PC-9 (cell line): ENCODE measurements at places on chromosomes 1 and 21. TPM values are rescaled to one million over a fixed set of nuclear protein-coding genes. Genes with fewer than 3 reads are reported as not detected.

- peak; percentile 66 for DNase-seq
Measured at GRCh38 chr1:95084317-95085176, 11.8 kb upstream of the ALG14 start.

DNA sequence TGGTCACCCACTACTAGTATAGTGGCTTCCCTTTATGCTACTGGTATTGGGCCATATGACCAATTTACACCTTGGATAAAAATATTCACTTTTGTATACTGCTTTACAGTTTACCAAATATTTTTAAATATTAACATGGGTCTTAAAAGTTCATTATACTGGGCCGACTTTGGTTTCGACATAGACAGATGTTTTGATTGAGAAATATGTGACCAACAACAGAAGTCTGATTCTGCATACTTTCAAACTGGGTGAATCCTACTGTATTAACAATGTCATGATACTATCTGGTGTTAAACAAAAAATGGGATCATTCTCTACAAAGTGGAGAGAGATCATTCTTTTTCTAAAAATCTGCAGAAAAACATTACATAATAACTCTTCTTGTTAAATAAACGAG is 134.8 kb downstream of the AKT3 start:
- no peak for DNase-seq

DNA sequence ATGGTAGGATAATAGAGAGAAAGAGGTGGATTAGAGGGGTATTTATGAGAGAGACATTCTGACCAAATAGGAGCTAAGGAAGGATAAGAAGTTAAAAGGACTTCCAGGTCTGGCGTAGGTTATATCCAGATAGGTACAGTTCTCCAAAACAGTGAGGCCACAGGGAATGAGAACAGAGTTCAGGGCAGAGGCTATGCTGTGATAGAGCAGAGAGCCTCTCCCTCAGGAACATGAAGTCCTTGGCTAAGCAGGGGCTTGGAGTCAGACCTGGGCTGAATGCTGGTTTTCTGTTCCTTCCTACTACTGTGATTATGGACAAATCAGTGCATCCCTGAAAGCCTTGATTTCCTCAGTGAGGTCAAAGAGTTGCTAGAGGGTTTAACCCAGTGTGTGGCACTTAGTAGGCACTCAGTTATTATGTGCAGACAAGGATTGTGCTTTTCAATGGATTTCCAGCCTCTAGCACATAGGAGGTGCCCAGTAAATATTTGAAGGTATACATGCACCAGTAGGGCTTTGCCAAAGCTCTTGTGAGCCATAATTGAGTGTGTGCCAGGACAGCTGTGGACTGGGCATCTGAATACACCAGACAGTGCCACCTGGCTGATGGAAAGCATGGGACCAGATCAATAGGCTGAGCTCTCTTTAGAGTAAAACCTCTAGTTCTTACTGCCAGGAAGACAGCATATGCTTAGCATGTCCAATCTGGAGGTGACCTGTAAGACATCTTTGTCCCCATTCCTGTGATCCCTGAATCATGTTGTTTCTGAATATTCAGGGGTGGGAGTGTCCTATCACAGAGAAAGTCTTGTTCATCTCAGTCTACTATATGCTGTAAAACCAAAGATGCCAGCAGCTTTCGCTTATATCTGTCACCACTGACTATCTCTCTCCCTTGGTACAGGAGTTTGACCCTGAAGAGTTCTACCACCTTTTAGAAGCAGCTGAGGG is 111.1 kb downstream of the PIK3R3 start:
- no peak for DNase-seq

Gene C21orf58
- 28.9 and 30.7 TPM in 2 replicates for total RNA-seq

DNA sequence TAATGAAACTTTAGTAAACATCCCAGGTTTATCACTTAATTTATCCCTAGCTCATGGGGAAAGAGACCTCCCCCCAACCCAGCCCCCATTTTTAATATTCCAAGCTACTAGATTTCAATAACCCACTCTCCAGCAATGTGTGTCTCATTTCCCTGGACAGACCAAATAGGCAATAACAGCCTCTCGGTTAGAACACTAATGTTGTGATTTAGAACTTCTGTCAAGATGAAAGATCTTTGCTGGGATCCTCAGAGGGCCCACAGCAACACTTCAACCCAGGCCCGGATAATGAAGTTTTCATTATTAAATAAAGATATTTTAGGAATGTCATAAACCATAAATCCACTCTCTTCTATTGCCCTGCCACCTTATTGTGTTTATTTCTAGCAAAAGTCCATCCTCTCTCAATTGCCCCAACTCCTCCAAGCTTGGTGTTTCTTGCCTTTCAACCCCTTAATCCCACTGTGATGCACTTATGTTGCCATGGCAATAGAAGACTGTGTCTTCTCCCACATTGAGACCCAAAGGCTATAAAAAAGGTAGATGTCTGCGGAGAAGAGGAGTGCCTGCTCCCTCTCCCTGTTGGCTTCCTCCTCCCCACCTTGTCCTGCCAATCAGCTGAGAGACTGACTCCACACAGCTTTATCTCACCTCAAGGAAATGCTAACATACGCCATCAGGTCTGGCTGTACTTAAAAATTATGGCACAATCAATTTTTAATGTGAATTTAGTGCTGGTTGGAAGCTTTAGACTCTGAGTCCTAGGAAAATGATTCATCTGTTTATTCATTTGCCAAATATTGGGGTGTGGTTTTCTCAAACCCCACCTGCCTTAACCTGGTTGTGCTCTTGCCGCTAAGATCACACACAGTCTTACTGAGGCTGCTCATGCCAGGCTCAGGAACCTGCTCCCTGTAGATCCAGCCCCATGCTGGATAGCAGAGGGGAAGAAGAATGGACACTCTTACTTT is 258.3 kb upstream of the CAMK1G start:
- no peak for DNase-seq

Gene RAP1A
- 45.4 and 55.2 TPM in 2 replicates for total RNA-seq

- peak; percentile 33 for DNase-seq
Measured at GRCh38 chr1:27109103-27109822, 45.7 kb downstream of the SLC9A1 start.

Gene PBX1
- total RNA-seq = 44.5 and 57.7 TPM in 2 replicates

DNA sequence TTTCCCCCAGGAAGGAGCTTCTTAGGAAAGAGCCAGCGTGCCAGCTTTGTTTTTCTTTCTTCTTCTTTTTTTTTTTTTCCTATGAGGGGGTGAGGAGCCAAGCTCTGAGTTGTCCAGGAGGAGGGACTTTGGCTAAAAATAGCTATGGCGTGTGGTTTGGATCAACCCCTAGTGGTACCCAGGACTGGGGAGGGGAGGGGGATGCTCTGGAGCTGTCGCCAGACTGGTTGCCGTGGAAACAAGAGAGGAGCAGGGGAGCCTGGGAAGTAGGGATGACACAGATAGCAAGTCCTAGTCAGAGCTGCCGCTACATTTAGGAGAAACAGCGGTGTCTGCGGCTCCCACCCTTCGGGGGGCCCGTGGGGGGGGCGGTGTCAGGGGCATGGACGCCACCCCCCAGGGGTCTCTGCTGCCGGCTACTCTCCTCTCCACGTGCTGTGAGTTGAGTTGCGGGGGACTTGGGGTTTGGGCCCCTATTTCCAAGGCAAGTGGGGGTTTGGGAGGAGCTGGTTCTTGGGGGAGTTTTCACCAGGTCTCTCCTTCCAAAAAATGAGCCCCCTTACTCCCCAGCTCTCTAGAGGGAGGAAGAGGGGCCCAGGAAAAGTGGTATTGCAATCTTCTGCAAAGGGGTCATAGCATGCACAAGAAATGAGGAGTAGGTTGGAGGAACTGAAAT is at the start of gene KCNJ9:
TSS of gene KCNJ9 (plus strand) at position 278 of the 676 bp plus-strand sequence. CDS start 2,493 bp downstream, outside the sequence.
- DNase-seq = no peak

DNA sequence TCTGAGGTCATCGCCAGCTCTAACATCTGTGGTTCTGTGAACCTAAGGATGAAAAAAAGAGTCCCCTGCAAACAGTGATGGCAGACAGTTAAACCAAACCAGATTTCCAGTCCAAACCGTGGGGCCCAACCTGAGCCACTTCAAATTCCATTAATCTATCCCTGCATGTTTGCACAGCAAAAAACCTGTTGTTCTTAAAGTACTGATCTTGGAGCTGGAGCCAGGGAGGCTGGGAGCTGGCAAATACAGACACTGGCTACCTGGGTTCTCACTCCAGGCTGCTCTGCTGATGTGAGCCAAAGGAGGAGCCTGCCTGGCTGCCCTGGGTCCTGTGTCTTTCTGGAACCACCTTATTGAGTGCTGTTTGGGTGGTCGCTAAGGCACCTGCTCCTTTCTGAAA is 16.4 kb downstream of the LDLRAD1 start:
- DNase-seq = no peak

Gene MAN1A2
- 39.8 and 50.3 TPM in 2 replicates for total RNA-seq

DNA sequence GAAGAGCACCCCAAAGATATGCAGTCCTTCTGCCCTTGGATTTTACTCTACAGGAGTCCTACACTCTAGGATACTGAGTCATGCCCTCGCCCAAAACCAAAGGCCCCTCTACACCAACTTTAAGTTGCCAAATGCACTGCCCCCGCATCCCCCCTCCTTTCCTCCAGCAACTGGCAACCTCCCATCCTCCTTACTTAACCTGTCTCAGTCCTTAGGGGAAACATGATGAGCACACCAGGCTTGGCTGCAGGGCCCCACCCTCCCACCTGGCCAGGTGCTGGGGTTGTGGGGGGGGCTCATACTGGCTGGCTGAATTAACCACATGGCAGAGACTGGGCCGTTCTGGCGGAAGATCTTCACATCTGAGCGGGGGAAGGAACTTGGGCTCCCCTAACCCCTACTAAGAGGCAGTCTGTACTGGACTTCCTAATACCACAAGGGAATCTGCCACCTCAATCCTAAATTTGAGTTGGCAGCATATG is 1.2 kb downstream of the HDGF start:
- DNase-seq = peak; percentile 69

- no peak for DNase-seq
Measured at GRCh38 chr1:167517535-167518330, 596 bp downstream of the CD247 start.

- DNase-seq = no peak
Measured at GRCh38 chr1:247105966-247106365, 1.8 kb upstream of the ZNF669 start.

Gene HRNR
- not detected in 2 replicates for total RNA-seq

- DNase-seq = no peak
Measured at GRCh38 chr1:62599044-62599443, 1.7 kb downstream of the ANGPTL3 start.

Gene SERBP1
- 312 and 339 TPM in 2 replicates for total RNA-seq

GRCh38 chr1:48216313-48216712 is 6.2 kb upstream of the SLC5A9 start:
- DNase-seq = no peak

Gene SH2D1B
- total RNA-seq = not detected in 2 replicates

GRCh38 chr1:42456754-42457089 is 379 bp downstream of the PPCS start:
- peak; percentile 55 for DNase-seq

DNA sequence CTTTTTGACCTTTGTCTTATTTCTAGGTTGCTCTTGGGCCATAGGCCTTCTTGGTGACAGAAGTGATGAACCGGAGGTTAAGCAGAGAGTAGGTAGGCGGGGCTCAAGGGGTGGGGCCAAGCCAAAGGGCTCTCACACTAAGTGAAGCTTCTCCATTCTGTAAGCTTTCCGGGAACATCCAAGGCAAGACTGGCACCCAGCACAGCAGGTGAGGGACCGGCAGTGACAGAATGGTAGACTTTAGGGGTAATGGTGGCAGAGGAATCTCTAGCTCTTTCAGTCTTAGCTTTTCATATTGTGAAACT is at the start of gene TNFAIP8L2:
TSS of gene TNFAIP8L2 (plus strand) at position 135 of the 305 bp plus-strand sequence. CDS start 2,049 bp downstream, outside the sequence.
- DNase-seq = no peak

GRCh38 chr1:30375156-30375555 is 348.2 kb downstream of the MATN1 start:
- no peak for DNase-seq

Gene VCAM1
- not detected in 2 replicates for total RNA-seq

DNA sequence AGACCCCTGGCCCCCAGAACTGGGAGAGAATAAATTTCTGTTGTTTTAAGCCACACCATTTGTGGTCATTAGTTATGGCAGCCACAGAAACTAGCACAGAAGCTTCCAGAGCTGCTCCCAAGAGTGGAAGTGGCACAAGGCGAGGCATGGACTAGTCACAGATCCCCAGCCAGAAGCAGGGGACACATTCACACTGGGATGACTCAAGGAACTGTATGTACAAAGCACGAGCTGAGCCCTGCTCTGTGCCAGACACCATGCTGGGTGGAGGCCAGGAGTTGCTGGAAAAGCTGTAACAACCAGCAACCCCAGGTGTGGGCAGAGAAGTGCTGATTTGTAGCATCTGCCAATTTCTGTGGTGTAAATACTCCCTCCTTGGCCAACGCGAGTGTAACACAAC is 55.6 kb downstream of the TCP10L start:
- DNase-seq = no peak

- no peak for DNase-seq
Measured at GRCh38 chr21:16070207-16070651, 340.4 kb downstream of the USP25 start.

Gene RNF186
- not detected in 2 replicates for total RNA-seq

GRCh38 chr1:246930830-246931548 is 759 bp downstream of the AHCTF1 start:
- DNase-seq = no peak

- no peak for DNase-seq
Measured at GRCh38 chr1:62528015-62528414, 69.3 kb upstream of the ANGPTL3 start.

- DNase-seq = no peak
Measured at GRCh38 chr1:203038217-203038741, 12.0 kb downstream of the PPFIA4 start.

DNA sequence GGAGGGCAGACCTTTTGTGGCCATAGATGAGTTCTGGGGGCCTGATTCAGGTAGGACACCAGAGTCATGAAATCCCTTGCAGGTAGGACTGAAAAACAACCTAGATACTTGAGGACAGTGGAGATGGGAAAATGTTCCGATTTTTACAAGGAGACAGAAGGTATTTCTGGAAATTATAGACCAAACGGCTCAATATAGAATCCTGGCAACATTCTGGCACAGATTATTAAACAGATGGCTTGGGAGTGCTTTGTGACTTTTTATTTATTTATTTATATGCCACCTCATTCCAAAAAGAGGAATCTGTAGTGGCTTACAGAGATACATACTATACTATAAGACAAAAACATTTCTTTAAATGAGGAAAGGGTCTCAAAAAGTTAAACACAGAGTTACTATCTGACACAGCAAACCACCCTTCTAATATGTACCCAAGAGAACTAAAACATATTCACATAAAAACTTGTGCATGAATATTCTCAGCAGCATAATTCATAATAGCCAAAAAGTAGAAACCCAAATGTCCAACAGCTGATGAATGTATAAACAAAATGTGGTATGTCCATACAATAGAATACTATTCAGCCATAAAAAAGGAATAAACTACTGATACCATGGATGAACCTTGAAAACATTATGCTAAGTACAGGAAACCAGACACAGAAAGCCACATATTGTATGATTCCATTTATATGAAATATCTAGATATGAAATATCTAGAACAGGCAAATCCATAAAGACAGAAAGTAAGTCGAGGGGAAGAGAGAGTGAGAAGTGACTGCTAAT is 49.8 kb downstream of the CDK18 start:
- no peak for DNase-seq

Gene C1orf87
- not detected in 2 replicates for total RNA-seq
